ENCODE measurements at places on chromosomes 16 and 17. TPM values are rescaled to one million over a fixed set of nuclear protein-coding genes. Genes with fewer than 3 reads are reported as not detected.

Gene FBXW10
- total RNA-seq: not detected

Gene DPEP2
- 5.5 TPM for total RNA-seq

Gene DNAH3
- total RNA-seq: not detected

Gene GPR139
- total RNA-seq: not detected

Gene KRTAP9-8
- not detected for total RNA-seq

Gene VAT1L
- total RNA-seq: 6.3 TPM

Gene MEIOB
- total RNA-seq: not detected

Gene ZFPM1
- total RNA-seq: 0.42 TPM

Gene CD300C
- total RNA-seq: 4.6 TPM

Gene CLDN9
- total RNA-seq: 0.32 TPM
